ENCODE measurements at places on chromosomes 4 and X.

DNA sequence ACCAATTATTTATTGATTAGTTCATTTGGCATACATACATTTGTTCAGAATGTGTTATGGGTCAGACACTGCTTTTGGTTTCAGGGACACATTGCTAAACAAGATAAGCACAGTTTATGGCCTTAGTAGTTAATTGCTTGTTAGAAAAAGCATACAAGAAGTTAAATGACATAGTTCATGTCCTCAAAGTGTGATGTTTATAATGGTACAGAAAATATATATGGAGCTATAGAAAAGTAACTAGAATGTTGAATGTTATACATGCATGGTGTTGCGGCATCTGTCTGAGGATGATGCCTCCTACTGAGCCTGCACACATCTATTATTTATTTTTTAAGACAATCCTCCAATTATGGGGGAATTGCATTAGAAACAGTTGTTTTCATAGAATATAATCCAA is 1476.3 kb upstream of the PCDH7 start:
- DNase-seq, result no peak

DNA sequence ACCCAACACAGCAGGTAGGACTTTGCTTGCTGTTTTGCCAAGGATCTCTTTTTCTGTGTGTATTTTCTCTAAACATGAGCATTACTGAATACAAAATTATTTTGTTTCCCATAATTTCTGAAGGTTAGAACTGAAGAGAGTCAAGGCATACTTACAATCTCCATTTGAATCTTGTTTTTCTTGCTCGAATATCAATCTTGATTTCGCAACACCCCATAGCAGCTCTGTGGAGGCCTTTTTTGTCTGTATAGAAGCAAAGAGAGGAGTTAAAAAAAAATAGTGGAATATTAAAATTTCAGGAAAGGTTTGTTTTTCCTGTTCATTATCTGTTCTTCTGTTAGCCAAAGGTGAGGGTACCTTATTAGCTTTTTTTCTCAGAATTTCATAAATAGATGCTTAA is 92.9 kb downstream of the TNIP2 start:
- DNase-seq, result no peak

DNA sequence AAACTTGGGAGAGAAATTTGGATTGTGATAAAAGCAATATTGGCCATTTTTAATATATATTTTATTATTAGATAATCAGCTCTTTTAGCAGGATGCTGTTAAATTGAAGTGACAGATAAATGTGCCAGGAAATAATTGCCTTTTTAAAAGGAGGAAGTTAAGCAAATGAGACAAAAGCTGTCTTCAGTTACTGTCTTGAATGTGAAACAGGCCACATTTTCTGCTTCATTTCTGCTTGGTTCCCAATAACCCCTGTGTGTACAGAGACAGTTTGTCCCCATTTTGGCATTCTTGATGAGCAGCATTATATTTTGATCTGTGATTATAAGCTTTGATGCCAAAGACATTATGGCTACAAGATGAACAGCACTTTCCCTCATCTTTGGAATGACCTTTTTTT is 953 bp downstream of the EPGN start:
- no peak for DNase-seq

DNA sequence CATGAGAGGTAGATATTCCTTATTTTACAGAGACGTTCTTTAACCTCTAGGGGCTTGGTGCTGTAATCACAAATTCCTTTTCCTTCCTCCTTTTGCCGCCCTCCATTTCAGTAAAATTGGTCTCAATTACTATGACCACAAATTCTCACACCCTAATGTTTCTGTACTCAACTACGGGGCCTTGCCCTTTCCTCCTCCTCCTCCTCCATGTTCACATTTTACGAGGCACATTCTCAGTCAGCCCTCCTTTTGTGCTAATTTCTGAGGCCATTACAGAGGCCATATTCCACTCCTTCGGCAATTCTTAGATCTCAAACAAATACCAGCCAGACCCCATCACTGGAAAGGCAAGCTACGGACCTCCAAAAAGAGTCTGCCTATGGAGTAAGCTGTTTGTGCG is 92.1 kb downstream of the SH3KBP1 start:
- no peak for DNase-seq

DNA sequence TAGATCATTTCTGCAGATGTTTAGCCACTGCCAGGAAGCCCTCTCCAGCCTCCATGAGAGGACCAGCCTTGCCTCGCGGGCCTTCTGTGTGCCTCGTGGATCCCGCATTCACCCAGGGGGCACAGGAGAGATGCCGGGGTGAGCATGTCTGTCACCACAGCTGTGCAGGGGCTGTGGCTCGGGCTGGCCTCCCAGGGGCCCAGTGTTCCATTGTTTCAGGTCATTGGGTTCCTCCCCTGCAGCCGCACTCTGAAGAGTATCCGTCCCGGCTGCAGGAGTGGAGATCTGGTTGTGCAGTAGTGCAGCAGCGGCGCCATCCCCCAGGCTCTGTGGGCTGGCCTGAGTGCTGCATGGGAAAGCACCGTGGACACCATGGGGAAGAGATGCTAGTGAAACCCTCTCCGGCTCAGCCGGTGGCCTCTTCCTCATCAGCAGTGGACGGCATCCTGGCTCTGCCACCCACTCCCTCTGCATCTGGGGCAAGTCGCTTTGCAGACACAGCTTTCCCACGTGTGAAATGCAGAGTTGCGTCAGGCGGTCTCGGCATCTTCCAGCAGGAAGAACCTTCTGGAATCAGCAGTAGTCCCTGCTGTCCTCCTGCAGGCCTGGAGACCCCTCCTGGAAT is 29.1 kb downstream of the TBC1D14 start:
- peak; percentile 70 for DNase-seq
